ENCODE measurements at places on chromosomes 2 and 18.

GRCh38 chr2:56565143-56565542 lies 381.4 kb downstream of the CCDC85A start:
- no peak for DNase-seq

DNA sequence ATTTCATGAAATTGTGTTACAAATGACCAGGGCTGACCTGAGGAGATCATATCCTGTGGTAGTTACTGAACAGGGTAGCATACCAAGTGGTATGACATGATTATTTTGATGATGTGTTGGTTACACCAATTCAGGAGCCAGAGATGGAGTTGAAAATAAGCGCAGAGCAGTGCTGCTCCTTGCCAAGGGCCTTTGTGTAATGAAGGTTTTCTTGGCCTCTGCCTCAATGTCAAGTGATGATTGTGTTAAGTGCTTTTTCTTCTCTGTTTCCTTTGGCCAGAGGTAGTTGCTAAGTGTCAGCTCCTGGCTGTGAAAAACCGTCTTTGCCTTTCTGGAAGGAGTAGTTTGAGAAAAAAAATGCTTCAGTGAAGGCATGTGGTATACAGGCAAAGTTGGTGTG lies 131.2 kb downstream of the CERS6 start:
- DNase-seq = no peak

DNA sequence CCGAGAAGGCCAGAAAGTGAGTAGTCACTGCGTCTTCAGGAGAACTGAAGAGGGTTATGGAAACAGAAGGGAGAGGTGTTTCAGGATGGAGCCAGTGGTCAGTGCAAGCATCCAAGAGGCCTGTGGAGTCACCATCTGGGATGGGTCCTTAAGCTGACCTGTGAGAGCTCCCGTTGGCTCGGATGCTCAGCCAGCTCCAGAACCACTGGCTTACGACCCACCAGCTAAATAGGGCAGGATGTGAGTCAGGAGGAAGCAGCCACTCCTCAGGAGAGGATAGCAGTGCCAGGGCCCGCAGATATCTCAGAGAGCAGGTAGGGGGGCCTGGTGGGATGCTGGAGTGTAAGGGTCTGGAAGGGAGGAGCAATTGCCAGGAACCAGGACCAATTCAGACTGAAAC lies 63.1 kb upstream of the B3GNT7 start:
- no peak for DNase-seq

- no peak for DNase-seq
Observed at GRCh38 chr18:24315170-24315569, 82.5 kb downstream of the OSBPL1A start.

DNA sequence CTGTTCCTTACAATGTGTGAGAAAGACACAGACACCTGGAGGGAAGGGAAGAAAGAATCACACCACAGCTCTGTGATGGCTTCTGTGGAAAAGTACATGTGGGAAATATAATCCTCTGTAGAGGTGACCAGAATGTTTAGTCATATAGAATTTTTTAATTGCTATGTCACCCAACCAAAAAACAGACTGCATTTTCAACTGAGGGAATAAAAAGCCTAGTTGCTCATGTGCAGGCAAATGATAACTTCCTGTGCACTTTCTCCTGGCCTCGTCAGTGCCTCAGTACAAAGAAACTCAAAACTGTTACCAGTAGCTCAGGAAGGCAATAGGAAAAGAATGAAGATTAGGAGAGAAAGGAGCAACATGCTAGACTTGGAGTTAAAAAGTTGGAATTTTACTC lies 326.8 kb downstream of the OSR1 start:
- DNase-seq = no peak

DNA sequence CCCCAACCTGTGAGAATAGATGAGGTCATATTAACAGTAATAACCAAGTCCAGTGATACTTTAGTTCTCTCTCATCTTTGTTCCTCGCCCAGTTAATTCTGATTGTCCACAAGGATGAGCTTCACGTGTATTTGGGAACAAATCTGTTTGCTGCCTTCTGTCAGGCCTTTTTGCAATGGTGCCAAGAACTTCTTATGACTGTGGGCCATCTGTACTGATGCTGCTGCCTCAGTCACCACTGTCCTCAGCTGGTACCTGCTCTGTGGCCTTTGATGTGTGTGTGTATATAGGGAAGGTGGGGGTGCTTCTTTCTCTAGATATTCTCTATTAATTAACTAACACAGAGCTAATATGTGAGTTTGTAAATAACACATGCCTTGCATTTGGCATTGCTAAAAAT lies 392.9 kb downstream of the TGIF1 start:
- no peak for DNase-seq

- no peak for DNase-seq
Observed at GRCh38 chr2:210617318-210617717, 60.9 kb downstream of the CPS1 start.

DNA sequence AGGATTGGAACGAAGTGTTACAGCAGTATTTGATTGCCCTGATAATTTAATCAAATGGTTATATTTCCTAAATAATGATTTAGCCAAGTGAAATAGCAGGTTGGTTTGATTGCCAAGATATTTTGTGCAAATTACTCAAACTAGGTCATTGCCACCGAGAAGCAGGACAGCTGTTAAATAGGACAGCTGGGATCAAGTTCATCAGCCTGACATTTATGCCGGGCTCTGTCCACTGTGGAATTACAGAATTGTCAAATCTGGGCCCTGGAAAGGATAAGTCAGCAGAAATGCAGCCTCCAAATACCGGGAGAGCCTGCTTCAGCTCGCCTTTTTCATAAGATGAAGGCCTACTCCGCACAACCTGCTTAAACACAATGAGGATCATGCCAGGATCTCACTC lies 73.9 kb upstream of the RPL31 start:
- no peak for DNase-seq

GRCh38 chr2:28185891-28186290 lies 206.8 kb upstream of the FOSL2 start:
- no peak for DNase-seq

- DNase-seq = no peak
Observed at GRCh38 chr2:28980368-28981015, 606 bp upstream of the TOGARAM2 start.

DNA sequence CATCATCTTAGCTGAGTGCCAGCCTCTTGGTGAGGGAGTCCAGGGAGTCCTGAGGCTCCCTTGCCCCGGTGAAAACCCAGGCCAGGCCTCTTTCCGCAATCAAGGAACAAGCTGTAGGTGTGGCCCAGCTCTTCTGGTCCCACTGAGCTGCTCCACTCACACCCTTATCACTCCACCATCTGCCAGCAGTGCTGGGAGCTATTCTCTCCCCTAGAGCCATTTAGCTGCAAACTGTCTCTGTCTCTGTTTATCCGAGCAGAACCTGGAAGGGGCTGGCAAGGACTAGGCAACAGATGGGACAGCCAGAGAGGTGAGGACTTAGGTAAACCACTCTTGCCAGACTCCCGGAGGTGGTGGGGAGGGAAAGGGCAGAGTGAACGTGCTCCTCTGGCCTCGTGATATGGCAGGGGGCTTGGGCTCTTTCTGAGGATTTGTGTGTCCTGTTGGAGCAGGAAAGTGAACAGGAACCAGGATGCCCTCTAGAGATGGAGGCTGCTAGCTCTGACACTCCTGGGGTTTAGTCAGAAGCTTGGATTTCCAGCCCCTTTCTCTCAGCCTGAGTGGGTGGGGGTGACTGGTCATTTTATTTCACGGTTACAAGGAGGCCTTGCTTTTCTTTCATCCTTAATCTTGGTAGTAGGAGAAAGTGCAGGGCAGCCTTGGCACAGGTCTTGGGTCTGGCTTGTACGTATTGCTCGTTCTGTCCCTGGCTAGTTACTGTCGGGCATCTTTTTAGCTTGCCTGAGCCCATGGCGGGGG lies 19.6 kb downstream of the B3GNT2 start:
- no peak for DNase-seq

GRCh38 chr2:11750422-11750821 lies 4.0 kb downstream of the LPIN1 start:
- no peak for DNase-seq

GRCh38 chr18:50093366-50094064 lies 101.4 kb downstream of the MYO5B start:
- no peak for DNase-seq

- no peak for DNase-seq
Observed at GRCh38 chr2:98348066-98348561, 1.9 kb downstream of the CNGA3 start.

- no peak for DNase-seq
Observed at GRCh38 chr18:36101943-36102342, 27.2 kb downstream of the SLC39A6 start.

All from CD14-positive monocyte (primary cell).